Kidney (tissue), 22 donors: ENCODE measurements at places on chromosomes 12 and 14. TPM values are rescaled to one million over a fixed set of nuclear protein-coding genes. Genes with fewer than 3 reads are reported as not detected.

TOMM20L gene
- polyA plus RNA-seq, result not detected

PLD4 gene
- not detected for polyA plus RNA-seq

- no peak for DNase-seq
These were observed 164.1 kb downstream of the EPS8 start for GRCh38 chr12:15625075-15625474.

- DNase-seq, result no peak
These were observed 30.5 kb upstream of the DDHD1 start for GRCh38 chr14:53183611-53184010.

- no peak for DNase-seq
These were observed 25.3 kb downstream of the MUCL1 start for GRCh38 chr12:54879579-54879978.

- DNase-seq, result no peak
These were observed 12.3 kb downstream of the BTBD7 start for GRCh38 chr14:93320489-93320888.

DNA sequence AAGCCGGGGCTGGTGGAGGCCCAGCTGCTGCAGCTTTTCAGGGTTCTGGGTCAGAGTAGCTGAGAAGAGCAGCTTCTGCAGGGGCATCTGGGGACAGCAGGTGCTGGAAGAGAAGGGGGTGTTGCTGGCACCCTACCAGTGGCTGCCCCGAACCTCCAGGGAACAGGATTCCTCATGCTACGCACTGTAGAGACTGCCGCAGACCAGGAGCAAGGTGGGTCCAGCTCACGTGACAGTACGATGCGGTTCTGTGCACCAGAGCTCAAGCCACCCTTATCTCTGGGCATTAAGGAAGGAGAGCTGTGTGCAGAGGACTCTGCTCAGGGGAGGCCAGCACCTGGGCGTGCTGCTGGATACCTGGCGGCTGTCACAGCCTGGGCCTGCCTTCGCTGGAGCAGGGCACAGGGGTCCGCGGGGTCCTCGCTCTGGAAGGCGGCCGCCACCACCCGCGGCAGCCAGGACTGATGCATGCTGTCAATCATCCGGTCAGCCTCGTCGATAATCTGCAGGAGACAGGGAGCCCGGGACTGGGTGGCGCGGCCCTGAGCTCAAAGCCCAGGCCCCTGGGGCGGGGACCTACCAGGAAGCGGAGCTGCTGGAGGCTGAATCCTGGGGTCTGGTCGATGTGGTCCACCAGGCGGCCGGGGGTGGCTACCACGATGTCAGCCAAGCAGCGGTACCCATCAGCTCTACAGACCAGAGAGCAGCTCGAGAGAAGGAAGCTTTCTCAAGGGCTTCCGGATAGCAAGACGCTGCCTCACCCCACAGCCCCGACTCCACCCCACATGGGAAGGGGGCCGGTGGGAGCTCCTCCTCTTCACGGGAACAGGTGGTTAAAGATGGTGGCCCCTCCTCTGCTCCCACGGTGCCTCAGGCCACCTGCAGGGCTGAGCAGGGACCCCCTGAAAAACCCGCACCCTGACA, 2.9 kb downstream of the DDX51 start:
- DNase-seq, result no peak

DNA sequence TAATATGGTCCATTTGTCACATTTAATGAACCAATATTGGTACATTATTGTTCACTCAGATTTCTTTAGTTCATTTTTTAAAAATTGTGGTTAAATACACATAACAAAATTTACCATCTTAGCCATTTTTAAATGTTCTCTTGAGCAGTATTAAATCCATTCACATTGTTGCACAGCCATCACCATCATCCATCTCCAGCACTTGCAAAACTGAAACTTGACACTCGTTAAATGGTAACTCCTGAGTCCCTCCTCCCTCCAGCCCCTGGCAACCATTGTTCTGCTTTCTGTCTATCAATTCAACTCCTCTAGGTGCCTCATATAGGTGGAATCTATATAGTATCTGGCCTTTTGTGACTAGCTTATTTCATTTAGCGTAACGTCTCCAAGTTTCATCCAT, 86.4 kb downstream of the ACACB start:
- no peak for DNase-seq

RNASE2 gene
- 2.4 TPM for polyA plus RNA-seq

INHBC gene
- polyA plus RNA-seq, result not detected

GRCh38 chr12:21453312-21453852, 15.9 kb downstream of the PYROXD1 start:
- no peak for DNase-seq

GRCh38 chr14:76995279-76996035, 33.1 kb downstream of the IRF2BPL start:
- DNase-seq, result no peak

DNA sequence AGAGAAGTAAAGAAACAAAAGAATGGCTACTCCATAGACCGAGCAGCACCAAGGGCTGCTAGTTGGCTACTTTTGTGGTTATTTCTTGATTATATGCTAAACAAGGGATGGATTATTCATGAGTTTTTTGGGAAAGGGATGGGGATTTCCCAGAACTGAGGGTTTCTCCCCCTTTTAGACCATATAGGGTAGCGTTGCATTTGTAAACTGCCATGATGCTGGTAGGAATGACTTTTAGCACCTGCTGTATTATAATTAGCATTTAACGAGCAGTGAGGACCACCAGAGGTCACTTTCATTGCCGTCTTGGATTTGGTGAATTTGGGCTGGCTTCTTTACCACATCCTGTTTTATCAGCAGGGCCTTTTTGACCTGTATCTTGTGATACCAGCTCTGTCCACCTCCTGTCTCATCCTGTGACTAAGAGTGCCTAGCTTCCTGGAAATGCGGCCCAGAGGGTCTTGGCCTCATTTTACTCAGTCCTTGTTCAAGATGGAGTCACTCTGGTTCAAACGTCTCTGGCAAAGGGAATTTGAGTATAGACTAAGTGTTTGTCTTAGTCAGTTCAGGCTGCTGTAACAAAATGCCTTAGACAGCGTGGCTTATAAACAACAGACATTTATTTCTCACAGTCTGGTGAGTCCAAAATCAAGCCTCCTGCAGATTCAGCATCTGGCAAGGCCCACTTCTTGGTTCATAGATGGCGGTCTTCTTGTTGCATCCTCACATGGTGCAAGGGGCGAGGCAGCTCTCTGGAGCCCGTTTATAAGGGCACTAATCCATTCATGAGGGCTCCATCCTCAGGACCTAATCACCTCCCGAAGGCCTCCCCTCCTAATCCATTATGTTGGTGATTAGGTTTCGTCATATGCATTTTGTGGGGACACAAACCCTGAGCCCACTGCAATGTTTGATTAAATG, 348.3 kb upstream of the SFSWAP start:
- no peak for DNase-seq

GRCh38 chr14:101721951-101722661, 39.4 kb upstream of the PPP2R5C start:
- no peak for DNase-seq

ASIC1 gene
- 0.99 TPM for polyA plus RNA-seq

GRCh38 chr14:55807053-55807880, 227.3 kb downstream of the KTN1 start:
- peak; percentile 94 for DNase-seq

HOXC12 gene
- polyA plus RNA-seq, result not detected

KLRB1 gene
- polyA plus RNA-seq, result 0.73 TPM

DNA sequence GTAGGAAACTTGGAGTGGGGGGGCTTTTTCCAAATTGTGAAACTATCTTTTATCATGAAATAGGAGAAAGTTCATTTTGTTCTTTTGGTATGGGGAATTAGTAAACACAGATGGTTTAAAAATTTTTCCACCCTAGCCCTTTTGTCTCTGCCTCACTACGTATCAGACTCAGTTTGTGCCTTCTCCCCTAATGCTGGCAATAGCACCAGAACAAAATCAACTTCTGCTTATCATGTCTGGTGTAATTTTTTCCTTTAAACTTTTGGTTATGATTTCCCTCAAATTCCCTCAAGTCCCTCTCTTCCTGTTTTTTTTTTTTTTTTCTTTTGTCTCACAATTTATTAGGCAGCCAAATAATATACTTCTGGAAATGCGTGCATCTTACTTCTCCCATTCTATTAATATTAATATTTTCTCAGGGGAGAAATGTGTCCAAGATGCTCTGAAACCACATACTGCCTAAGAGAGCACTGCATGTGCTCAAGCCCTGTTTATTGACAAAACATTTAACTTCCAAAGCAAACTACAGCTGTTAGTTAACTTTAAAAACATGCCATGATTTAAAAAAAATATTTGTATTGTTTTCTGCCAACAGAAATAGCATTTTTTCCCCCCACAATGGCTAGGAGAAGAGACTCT, 35.4 kb downstream of the TESPA1 start:
- no peak for DNase-seq

- DNase-seq, result no peak
These were observed 218.5 kb downstream of the PHLDA1 start for GRCh38 chr12:75813072-75813471.

TOGARAM1 gene
- 9.5 TPM for polyA plus RNA-seq

GRCh38 chr12:99136516-99136915, 491.4 kb downstream of the APAF1 start:
- DNase-seq, result no peak

- no peak for DNase-seq
These were observed 197.8 kb downstream of the PTPRO start for GRCh38 chr12:15520083-15520482.

MYH6 gene
- polyA plus RNA-seq, result 0.13 TPM

DNA sequence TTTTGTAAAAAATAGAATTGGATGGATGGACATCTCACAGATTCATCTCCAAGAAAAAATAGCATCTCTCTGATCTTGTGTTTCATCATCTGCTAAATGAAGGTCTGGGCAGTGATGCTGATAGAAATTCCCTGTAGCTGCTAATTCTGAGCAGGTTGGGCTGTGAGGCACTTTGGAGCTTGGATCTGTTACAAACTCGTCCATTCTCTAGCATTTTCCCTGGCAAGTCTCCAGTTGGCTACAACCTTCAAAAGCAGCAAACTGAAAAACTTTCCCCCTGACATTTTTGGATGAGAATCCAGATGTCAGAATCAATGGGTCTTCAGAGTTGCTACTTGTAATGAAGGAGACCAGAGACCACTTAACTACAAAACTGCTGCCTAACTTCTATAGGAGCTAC, 72.7 kb downstream of the TPH2 start:
- DNase-seq, result no peak

DNA sequence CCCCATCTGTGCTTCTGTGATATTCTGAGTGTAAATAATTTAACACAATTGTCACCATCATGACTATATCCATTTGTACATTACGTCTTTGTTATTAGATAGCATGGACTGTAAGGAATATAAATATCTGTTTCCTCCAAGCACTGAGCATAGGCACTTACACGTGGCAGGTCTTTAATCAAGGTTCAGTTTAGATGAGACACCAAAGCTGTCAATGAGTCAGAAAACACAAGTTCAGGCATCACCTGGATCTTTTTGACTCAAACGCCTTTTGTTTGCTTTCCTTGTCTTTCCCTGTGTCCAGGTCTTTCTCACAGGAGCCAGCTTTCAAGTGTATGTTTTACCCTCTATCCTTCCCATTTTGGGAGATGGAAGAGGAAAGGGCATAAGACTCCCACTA, 163.2 kb upstream of the CCDC198 start:
- no peak for DNase-seq

DNA sequence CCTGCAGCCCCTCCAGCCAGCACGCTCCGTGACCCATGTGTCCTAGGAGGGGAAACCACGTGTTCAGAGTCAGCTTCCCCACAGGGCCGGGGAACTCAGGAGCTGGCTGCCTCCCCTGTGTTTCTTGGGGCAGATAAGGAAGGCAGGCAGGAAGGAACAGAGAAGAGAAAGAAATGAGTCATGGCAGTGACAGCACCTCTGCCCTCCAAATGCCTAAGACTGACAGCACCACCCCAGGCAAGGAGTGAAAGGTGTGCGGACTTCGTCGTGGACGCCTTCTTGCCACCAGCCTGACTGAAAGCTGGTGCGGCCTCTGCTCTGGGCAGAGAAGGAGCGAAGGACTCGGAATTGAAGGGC, 167.0 kb upstream of the FKBP4 start:
- DNase-seq, result no peak

DNA sequence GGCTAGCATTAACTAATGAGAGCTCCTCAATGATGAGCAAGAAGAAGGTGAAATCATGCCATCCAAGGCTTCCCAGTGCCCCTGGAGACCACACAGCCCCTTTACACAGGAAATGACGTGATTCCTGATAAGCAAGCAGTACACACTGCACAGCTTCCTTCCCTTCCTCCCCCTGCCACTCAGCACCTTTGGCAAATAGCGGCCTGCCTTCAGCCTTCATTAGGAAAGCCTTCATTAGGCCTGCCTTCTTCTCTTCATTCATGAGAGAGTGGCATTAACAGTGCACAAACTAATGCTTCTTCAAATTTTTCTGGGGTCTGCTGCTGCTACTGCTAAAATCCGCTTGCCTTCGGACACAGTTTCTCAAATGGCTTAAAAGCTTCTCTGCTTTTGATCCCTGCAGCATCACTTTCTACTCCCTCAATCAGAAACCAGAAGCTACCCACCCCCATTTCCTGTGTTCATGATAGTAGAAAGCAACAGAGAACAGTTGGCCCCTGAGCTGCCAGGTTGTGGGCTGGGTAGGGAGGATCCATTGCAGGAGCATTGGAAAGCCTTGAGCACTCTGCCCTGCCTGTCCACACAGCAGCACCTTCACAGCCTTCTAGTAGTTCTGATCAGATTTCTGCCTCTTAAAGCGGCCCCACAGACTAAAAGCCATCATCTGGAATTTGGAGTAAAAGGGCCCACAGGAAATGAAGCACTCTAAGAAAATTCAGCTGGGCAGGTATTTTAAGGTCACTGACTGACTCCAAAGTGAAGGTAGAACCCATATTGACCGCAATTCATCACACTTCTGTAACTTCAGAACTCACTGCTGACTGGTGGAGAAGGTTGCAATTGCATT, 103.8 kb upstream of the ETV6 start:
- peak; percentile 12 for DNase-seq

GRCh38 chr12:111869671-111870070, 27.6 kb downstream of the MAPKAPK5 start:
- no peak for DNase-seq

- DNase-seq, result no peak
These were observed 28.5 kb downstream of the YARS2 start for GRCh38 chr12:32727237-32727636.
